ENCODE measurements at places on chromosomes 12 and 14.

DNA sequence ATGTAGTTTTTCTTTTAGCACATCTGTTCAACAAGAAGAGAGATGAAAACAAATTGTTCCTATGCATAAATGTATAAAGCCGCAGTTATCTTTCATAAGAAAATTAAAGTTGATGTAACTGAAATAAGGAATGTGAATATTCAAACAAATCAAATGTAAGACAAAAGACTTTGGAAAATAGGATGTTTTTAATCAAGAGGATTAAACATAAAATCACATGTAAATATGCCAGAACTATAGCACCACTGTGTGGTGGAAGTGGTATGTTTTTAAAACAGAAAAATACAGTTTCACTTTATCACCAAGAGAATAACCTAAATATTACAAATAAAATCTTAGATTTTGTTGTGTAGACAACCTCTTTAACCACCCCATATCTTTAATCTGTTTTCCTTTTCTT lies 40.4 kb downstream of the CAPS2 start:
- peak; percentile 27 for DNase-seq

- DNase-seq, result no peak
These were observed 275.0 kb downstream of the AKAP6 start for GRCh38 chr14:32603992-32604565.

DNA sequence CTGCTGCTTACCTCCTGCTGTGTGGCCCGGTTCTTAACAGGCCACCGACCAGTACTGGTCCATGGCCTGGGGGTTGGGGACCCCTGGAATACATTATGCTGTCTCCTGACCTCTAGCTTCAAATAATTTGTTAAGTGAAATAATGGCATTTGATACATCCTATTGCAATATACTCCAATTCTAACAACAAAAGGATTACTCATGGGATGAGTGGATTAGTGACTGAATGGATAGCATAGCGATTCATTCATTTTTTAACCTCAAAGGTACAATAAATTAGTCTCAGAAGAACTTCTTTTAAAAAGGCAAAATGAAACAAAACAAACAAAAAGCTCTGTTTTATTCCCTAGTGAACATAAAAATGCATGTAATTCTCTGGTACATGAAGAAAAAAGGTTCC lies 147.9 kb upstream of the PKP2 start:
- no peak for DNase-seq

- no peak for DNase-seq
These were observed 12.8 kb upstream of the IFI27L2 start for GRCh38 chr14:94142247-94142646.

- no peak for DNase-seq
These were observed 286.2 kb downstream of the CACNA1C start for GRCh38 chr12:2338991-2339431.

GRCh38 chr12:128140551-128140950 lies 126.4 kb upstream of the TMEM132C start:
- no peak for DNase-seq

DNA sequence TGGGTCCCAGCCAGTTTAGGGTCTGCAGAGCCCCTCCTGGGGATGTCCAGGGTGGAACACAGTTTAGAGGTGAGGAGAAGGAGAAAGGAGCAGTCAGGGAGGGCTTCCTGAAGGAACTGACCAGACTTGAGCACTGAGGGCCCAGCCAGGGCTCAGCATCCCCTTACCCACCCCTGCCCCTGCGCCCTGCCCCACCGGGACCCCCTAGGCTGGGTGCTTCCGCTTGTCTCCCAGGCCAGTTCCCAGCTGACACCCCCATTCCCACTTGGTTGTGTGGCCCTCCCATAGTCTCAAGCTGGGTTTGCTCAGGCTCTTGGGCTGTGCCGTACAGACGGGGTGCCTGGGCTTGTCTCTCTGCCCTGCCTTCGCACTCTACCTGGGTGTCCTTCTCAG lies 26.3 kb upstream of the KIF26A start:
- no peak for DNase-seq

GRCh38 chr12:111445726-111446581 lies 40.2 kb downstream of the SH2B3 start:
- DNase-seq, result no peak

DNA sequence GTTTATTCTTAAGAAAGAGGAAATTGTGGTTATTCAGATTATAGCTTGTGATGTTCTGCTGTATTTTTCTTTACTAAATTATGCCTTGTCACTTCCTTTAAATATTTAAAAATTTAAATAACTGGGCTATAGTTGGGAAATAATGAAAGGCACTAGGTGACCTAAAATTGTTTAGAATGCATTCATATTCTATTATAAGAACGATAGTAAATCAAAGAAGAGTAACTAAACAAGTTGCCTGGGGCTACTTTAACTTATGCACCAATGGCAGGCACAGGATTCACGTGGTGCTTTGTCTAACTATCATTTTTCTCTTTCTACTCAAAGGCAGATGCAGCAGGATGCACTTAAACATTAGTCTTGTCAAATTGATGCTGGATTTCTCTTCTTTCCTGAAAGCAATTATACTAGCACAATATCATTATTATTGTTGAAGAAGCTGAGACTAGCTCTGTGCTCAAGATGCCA lies 190.7 kb upstream of the PPFIA2 start:
- DNase-seq, result no peak

GRCh38 chr14:99568567-99569560 lies 35.1 kb downstream of the CCDC85C start:
- DNase-seq, result no peak

- no peak for DNase-seq
These were observed 788 bp downstream of the KRT72 start for GRCh38 chr12:52600475-52600874.

- DNase-seq, result peak; percentile 16
These were observed 91.8 kb downstream of the RGS6 start for GRCh38 chr14:72024043-72024407.

- DNase-seq, result no peak
These were observed 28.1 kb downstream of the TNFAIP2 start for GRCh38 chr14:103151270-103151945.

DNA sequence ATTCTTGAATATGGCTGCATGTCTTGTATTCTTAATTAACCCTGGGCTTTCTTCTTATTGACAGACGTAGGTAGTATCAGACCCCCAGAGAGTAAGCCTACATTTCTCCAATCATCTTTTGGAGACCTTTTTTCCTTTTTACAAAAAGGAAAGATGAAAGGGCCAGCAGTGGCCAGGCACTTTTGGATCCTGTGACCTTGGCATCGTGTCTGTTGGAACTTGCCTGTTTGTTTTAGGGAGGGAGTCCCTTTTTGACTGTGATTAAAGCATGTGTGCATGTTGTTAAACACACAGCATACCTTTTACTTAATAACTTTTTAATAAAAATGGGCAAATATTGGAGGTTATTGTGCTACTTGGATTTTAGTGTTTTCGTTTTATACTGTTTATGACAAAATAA lies 57.2 kb downstream of the PCNX1 start:
- no peak for DNase-seq

DNA sequence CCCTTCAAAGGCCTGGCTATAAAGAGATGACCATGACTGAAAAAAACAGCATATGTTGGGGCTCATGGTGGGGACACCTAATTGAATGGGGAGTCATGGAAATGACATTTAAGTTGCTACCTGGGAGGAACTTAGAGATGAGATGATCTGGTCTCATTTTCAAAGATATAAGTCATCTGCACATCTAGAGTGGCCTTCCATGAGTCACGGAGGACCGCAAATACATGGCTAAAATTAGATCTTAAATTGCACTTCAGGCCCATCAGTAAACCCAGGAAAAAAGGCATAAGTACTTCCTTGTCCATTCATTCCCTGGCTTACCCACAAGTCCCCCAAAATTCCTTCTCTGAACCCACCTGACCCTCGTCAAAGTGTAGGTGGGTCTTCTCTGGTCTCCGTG lies 53.4 kb downstream of the SPTB start:
- no peak for DNase-seq

- DNase-seq, result no peak
These were observed 53.6 kb downstream of the CHST11 start for GRCh38 chr12:104510145-104510872.

- DNase-seq, result peak; percentile 88
These were observed 12.1 kb upstream of the GALNT16 start for GRCh38 chr14:69247676-69248440.

- DNase-seq, result no peak
These were observed 124.9 kb upstream of the BTG1 start for GRCh38 chr12:92270521-92270920.

DNA sequence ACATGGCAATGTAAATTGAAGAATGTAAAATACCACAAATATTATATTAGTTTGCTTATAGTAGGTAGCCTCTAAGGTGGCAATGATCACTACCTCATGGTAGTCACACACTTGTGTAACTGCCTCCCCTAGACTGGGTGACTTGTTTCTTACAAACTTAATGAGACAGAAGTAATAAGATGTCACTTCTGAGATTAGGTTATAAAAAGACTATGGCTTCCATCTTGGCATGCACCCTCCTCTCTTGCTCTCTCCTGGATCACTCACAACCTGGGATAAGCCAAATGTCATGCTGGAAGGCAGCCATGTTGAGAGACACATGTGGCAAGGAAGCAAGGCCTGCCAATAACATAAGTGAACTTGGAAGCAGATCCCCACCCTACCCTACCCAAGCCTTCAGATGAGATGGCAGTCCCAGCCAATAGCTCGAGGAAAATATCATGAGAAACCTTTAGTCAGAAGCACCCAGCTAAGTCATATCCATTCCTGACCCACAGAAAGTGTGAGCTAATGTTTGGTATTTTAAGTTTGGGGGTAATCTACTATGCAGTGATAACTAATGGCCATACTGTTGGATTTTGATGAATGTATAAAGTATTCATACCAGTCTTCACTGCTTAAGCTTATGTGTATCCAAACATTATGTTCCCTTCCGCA lies 43.3 kb downstream of the PPP1R12A start:
- no peak for DNase-seq

DNA sequence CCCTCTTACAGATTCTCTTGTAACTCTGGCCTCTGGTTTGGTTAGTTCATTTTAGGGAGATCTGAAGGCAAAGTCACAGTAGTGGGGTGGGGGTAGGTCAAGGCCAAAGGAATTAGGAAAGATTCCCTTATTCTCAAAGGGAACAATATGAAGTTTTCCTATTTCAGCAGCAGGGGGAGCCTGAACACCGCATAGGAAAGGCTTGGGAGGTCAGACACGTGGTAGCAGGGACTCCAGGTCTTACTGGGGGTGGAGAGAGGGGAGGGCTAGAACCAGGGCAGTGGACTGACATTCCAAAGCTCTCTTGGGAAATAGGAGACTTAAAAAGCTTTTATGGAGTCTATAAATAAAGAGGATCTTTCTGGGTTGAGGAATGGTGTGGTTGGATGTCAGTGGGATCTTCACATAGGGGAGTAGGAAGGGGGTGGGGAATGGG lies 1.3 kb downstream of the ZC3H10 start:
- peak; percentile 84 for DNase-seq

DNA sequence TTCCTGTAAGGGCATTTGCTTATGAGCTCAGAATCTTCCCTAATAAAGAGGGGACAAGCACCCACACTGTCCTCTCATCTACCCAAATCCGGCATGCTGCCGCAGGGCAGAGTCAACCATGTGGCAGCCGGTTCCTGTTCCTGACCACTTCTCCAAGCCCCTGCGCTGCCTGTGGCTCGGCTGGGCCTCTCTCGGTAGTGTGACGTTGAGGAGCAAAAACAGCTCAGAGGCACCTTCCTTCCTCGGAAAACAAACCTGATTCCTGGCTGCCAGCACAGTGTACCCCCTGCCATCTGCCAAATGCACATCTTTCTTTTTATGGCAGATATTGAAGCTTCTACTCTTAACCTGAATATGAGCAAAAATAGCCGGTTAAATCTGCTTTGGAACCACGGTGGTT lies 50.5 kb downstream of the CFAP251 start:
- no peak for DNase-seq

DNA sequence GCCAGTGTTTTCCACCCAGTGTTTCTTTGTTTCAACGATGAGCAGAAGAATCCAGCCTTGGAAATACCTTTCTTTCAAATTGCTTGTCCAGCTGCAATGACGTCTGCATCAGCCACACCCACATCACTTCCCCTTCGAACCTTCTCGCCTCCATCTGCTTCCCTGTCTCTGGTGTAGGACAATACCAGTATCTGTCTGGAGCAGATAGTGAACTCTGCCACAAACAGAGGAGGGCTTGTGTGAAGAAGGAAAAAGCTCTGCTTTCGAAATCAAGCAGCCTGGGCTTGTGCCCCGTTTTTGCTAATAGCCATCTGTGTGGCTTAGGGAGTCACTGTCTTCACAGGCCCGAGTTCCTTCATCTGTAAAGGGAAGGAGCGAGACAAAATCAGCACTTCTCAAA lies 415.4 kb downstream of the ZFP36L1 start:
- peak; percentile 29 for DNase-seq

GRCh38 chr12:118023301-118023860 lies 6.9 kb downstream of the RFC5 start:
- DNase-seq, result no peak

GRCh38 chr12:32843528-32844095 lies 53.0 kb downstream of the PKP2 start:
- no peak for DNase-seq

DNA sequence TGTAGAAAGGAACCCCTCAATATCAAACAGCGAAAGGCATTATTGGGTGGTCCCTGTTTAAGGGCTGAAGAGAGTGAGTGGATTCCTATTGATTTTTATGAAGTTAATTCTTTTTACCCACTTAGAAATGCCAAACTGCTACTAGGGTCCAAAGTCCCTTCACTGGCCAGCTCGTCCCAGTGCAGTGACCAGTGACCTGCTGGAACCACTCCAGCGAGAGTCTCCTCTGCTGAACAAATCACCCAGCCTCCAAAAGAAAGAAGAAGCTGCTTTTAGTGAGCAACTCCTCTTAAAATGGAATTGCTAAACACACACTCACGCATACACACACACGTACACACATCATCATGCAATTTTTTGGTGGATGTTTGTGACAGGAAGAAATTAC lies 198.2 kb upstream of the PLEKHG7 start:
- no peak for DNase-seq

DNA sequence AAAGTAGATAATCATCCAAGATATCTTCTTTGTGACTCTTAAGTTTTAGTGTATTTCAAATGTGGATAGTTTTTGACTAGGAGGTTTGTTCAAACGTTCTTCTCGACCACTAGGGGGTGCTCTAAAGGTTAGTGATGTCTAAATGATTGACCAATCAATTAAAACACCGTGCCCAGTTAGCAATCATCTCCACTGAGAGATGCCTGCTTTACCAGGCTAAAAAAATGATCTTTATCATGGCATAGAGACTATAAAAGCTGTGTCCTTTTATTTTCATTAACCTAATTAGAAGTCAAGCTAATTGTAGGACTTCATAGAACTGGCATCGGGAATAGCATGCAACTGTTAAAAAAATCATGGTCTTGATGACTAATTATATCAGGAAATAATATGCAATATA lies 153.9 kb downstream of the PRKCH start:
- DNase-seq, result peak; percentile 49

GRCh38 chr14:76123426-76124225 lies 28.1 kb upstream of the GPATCH2L start:
- no peak for DNase-seq

DNA sequence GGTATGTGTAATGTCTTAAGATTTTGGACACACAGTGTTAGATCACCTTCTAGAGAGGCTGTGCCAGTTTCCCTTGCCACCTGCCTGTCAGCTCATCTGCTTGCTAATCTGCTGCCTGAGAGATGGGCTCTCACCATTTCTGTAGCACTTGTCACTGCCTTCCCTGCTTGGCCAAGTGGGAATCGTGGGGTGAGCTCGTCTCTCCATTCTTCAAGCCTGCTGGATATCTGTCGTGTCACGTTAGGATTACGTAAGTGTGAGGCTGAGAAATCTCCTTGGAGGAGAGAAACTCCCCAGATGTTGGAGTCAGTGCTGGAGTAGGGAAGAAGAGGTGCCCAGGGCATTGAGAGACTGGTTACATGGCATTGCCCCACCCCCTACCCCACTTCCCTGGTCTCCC lies 8.6 kb upstream of the RPH3A start:
- no peak for DNase-seq
